ENCODE measurements at places on chromosomes 1 and 21. TPM values are rescaled to one million over a fixed set of nuclear protein-coding genes. Genes with fewer than 3 reads are reported as not detected.

GBP3 gene
- 49.6 TPM for total RNA-seq

INAVA gene
- total RNA-seq = 0.18 TPM

PAX7 gene
- not detected for total RNA-seq

STIL gene
- total RNA-seq = 9.1 TPM

FMO4 gene
- 0.89 TPM for total RNA-seq

TMEM53 gene
- total RNA-seq = 1.8 TPM

KRTAP20-4 gene
- total RNA-seq = not detected
